Omental fat pad (tissue), 4 donors: ENCODE measurements at places on chromosomes 4 and X.

DNA sequence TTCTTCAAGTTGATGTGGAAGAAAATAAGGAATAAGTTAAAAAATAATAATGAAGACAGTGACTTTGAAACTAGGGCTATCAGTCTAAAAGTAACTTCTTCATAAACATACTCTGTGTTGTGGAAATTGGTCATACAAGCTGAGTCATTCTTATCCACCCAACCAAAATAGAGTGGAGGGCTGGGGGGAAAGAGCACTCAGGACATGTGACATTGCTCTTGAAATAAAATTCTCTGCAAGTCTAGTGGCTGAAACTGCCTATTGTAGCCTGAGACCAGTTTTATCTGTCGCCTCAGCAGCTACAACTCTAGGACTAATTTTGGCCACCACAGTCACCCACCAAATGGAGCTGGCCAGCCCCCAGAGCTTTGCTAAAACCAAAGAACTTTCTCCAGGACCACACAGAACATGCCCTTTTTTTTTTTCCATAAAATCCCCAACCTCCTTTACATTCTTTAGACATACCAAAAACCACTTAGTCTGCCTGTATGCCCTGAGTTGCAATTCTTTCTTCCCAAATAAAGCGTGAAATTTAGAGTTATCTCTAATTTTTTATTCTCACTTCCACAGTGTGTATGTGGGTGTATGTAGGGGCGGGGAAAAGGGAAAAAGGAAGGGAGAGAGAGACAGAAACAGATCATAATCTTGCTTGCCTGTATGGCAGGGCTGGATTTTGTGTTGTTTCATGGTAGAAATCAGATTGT is 23.0 kb upstream of the SLC25A4 start:
- DNase-seq: no peak

GRCh38 chr4:21571100-21571499 is 377.5 kb downstream of the KCNIP4 start:
- no peak for DNase-seq

DNA sequence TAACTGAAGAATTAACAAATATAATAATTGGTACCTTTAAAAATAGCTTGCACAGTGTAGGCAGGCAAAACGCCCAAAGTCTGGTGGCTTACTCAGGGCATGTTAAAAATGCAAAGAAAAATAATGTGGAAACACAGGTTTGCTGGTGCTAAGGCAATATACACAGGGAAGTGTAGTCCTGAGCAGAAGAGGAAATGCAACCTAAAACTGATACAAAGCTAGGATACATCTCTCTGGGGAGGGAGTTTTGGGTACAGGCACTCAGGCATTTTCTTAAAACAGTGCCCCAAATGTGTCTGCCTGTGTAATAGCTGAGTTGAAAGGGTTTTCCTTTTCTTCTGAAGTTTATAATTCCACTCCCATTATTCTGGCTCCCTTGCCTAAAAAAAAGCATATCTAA is 47.4 kb downstream of the TMPRSS11E start:
- DNase-seq: no peak

DNA sequence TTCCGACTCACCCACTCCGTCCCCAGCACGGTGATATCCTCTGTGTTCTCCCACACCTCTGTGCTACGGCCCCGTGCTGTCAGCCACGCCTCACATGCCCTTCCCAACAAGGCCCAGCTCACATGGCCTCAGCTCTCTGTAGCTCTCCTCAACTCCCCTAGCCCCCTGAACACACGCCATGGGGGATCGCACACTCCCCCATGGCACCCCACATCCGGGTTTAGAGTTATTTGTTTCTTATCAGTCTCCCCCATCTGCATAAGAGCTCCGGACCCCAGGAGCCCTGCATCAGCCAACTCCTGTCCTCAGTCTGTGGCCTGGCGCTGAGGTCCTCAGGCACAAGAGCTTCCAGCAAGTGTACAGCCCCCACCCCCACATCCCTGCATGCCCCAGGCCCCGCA is 7.0 kb downstream of the C4orf50 start:
- no peak for DNase-seq

- no peak for DNase-seq
These were observed 36.4 kb downstream of the SLIT2 start for GRCh38 chr4:20288047-20288650.

- no peak for DNase-seq
These were observed 64.2 kb upstream of the SPP1 start for GRCh38 chr4:87911252-87911774.

- DNase-seq: no peak
These were observed 618.1 kb downstream of the PPP4R3C start for GRCh38 chrX:26845056-26845455.

GRCh38 chr4:173153445-173153844 is 15.2 kb upstream of the GALNT7 start:
- DNase-seq: no peak

GRCh38 chrX:49233887-49234555 is 881 bp upstream of the CACNA1F start:
- no peak for DNase-seq

DNA sequence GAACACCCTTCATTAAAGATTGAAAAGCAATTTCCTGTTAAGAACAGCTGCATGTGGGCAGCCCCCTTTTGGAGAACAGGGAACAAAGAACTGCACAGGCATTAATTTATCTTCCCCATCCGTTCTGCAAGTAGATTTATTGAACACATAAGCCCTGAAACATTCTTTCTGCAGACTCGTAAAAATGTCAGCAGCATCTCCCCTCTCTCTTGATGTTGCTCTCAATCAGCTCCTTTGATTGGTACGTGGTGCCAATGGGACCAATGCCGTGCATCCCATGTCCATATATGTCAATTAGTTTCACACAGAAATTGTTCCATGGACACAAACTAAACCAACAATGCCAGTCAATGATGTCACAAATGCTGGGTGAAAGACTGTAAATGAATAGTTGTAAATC is 228.5 kb upstream of the RASGEF1B start:
- DNase-seq: no peak

DNA sequence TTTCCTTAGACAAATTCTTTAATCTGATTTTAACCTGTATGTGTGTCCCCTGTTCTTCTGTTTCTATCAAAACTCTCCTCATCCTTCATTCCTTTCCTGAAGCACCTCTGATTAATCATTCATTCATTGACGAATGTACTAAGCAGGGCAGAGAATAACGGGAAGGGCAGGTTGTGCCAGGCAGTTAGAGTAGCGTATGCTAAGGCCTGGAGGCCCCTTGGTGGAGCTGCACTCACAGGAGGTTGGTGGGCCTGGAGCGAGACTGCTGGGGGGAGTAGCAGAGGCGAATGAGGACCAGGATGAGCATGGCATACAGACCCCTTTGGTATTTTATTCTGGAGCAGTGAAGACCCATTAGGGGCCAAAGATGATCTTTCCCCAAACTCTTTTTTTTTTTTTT is 22.5 kb downstream of the PTTG2 start:
- no peak for DNase-seq

DNA sequence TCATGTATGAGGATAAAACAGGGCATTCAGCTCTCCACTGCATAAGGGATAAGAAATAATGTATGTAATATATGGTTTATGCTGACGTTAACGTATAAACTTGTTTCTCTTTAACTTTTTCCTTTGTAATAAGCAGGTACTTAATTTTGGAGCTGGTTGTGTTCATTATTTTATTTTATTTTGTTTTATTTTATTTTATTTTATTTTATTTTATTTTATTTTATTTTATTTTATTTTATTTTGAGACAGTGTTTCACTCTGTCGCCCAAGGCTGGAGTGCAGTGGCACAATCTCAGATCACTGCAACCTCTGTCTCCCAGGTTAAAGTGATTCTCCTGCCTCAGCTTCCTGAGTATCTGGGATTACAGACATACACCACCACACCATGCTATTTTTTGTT is 1932.6 kb upstream of the TENM3 start:
- DNase-seq: no peak

DNA sequence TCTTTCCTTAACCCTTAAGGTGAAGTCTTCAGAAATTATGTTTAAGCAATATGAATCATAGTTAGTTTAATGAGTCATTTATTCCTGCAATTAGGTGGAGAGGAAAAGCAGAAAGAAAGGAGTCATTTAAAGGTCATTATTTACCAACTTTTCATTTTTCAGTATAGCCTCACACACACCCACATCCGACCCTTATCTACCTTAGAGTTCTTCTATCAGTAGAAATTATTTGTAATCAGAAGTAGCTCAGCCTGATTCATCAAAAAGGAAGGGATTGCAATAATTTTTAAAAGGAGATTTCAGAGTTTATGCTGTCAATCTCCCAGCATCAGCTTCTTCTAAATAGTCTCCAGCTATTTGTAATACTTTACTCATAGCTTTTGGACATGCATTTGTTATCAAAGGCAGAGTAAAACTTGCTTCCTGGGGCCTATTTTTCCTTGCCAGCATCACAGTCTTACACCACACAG is 5.9 kb downstream of the ANXA10 start:
- DNase-seq: no peak

- DNase-seq: no peak
These were observed 309 bp upstream of the CTBP1 start for GRCh38 chr4:1249148-1249730.

- no peak for DNase-seq
These were observed 7.1 kb downstream of the MGST2 start for GRCh38 chr4:139672732-139673131.

DNA sequence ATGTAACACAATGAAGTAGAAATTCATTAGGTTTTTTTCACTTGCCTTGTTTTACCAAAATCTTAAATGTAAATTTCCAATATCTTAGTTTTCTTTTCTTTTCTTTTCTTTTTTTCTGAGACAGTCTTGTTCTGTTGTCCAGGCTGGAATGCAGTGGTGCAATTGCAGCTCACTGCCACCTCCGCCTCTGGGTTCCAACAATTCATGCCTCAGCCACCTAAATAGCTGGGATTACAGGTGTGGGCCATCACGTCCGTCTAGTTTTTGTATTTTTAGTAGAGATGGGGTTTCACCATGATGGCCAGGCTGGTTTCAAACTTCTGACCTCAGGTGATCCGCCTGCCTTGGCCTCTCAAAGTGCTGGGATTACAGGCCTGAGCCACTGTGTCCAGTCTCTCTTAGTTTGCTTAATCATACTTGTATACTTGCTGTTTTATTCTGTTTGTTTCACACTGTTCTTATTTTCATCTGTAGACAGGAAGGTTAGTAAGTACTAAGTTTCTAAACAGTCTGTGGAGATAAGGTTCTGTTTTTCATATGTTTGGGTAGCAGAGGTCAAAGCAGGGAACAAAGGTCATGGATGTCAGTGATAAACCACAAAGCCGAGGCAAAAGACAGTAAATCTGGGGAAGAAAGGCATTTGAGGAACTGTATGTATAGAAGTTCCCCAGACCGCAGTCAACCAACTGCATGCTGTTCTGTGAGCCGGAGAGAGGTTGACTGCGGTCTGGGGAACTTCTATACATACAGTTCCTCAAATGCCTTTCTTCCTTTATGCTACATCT is 129.1 kb downstream of the CBR4 start:
- no peak for DNase-seq

GRCh38 chr4:77235289-77235854 is 78.4 kb downstream of the CCNG2 start:
- DNase-seq: no peak
